ENCODE measurements at places on chromosomes 12 and 14.

GRCh38 chr12:70070494-70071007 lies 172.7 kb upstream of the CNOT2 start:
- no peak for DNase-seq

- no peak for DNase-seq
These were observed 153.5 kb upstream of the MAX start for GRCh38 chr14:65255583-65256461.

GRCh38 chr14:83483063-83483462 lies 1949.4 kb upstream of the SEL1L start:
- DNase-seq, result no peak

GRCh38 chr12:6961278-6961694 lies 9.2 kb downstream of the PHB2 start:
- peak; percentile 92 for DNase-seq

DNA sequence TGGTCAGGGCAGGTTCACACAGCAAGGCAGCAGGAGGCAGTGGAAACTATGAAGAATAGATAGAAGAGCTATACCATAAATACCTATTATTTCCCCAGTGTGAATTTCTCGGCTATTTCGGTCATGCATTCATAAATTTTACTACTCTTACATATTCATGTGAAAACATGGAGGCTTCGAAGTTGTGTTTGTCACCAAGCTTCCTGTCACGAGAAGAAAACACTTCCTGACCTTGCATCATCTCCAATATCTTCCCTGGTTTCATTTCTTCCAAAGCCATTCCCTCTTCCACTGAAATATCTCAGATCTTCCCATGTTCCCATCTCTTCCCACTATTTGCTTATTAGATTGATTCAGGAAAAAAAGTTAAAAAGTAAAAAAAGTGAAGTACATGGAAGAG lies 80.4 kb downstream of the CPNE8 start:
- no peak for DNase-seq

GRCh38 chr12:29024117-29024516 lies 125.0 kb upstream of the FAR2 start:
- DNase-seq, result no peak

- DNase-seq, result no peak
These were observed 29.4 kb downstream of the DCP1B start for GRCh38 chr12:1974812-1975211.

DNA sequence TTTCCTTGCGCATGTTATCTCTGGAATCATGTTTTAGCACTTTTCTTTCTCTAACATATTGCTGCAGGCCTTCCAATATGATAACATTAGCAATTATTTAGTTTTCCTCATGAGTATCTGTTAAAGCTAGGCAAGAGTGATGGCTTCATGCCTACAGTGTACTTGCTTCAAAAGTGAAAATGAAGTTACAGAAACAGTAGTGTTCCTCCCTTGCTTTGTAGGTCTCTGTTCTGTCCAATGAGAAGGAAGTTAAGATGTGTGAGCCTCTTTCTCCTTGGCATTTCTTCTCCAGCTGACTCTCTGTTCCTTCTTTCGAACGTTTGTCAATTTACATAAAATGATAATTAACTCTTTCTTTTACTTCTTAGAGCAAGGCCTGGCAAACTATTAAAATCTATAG lies 22.2 kb downstream of the LRRIQ1 start:
- no peak for DNase-seq

DNA sequence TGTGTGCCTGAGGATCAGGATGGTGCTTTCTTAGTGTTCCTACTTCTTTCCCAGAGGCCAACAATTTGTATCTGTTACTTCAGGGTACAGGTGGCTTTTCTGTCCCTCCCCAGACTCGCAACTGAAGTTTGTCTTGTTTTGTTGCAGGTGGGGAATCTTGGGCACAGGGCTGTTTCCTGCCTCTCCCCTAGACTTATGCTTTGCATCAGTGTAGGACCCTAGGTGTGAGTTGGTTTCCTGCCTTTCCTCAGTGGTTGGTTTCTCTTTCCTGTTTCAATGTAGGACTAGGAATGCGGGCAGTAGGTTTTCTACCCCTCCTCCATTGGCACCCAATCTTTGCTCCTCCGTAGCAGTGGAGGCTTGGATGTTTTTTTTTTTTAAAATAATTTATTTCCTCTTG lies 87.0 kb downstream of the TRMT5 start:
- no peak for DNase-seq

- DNase-seq, result no peak
These were observed 8.4 kb downstream of the ARHGEF25 start for GRCh38 chr12:57619434-57620244.

DNA sequence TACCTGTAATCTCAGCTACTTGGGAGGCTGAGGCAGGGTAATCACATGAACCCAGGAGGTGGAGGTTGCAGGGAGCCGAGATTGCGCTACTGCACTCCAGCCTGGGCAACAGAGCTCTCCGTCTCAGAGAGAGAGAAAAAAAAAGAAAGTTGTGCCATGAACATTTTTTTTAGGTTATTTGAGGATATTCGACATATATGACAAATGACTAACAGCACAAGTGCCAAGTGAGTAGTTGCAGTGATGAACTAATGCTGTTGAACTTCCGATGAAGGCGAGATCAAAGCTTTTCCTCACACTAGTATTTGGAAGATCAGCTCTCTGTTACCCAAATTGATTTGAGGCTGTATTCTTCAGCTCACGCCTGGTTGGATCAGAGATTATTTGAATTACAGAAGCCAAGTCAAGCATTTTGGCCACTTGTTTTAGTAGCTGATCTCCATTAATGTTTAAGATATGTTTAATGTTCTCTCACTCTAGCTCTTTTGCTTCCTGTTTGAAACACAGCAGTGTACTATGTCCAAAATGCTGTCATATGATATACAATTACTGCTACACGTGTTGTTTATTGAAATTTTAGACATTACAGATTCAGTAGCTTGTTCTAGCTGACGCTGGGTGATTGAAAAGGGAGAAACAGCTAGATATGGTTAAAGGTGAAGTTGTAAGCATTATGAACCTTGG lies 43.4 kb downstream of the WDR20 start:
- no peak for DNase-seq

- no peak for DNase-seq
These were observed 441.6 kb downstream of the CCDC91 start for GRCh38 chr12:28631831-28632230.

DNA sequence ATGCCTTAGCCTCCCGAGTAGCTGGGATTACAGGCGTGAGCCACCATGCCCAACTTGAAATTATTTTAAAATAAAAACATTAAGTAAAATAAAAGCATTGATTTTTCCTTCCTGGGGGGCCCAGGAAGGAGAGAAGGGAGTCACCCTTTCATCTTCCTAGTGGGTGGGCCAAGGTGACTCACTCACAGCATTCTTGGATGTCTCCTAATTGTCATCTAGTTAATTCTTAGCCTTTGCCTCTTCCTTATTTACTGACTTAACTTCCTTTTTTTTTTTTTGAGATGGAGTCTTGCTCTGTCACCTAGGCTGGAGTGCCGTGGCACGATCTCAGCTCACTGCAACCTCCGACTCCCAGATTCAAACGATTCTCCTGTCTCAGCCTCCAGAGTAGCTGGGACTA lies 29.2 kb downstream of the TMEM120B start:
- DNase-seq, result no peak

DNA sequence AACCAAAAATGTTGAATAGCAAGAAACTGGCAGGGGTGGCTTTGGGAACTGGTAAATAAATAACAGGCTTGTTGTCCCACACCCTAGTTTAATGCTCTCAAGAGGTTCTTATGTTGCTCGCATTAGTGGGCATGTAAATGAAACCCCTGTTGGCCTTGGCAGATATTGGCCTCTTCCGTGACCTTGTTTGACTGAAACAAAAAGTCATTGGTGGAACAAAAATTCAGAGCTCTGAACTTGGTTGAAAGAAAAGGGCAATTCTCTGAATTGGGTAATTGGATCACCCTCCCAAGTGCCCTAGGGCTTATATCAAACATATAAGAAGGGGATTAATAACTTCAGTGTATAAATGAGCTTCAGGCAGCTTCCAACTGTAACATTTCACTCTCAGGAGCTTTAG lies 426.2 kb downstream of the ZFP36L1 start:
- no peak for DNase-seq

- no peak for DNase-seq
These were observed 230.2 kb downstream of the BCL11B start for GRCh38 chr14:99041820-99042174.

GRCh38 chr12:13117029-13117428 lies 13.6 kb upstream of the GSG1 start:
- DNase-seq, result no peak

DNA sequence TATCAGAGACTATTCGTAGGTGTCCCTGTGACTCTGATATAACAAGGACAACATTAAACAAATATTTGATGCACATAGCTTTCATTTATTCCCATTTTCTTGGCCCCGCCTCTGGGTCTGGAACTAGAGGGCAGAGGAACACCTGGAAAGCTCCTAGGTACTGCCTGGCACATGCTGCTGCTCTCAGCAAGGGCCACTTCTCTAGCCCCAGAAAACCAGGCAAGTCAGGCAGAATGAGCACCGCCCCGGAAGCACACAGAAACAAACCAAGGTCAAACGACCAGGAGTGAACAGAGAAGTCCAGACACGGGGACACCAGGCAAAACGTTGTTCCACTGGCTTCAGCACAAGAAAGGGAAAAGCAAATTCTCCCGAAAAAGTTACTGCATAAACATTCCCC lies 76.1 kb downstream of the TTC7B start:
- no peak for DNase-seq

DNA sequence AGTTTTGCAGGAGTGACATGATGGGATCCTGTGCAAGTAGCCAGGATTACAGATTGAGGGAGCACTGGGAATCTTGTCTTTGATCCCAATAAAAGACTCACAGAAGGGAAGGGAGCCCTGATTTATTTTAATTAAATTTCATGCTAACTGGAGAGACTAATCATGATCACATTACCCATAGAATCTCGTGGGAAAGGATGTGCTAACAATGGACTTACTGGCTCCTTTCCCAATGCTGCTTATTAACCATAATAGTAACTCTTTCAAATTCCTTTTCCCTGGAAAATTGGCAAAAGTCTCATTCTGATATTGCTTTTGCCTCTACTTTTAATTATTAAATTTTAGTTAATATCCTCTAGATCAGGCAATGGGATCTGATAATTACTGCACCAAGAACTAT lies 174.8 kb upstream of the AVPR1A start:
- no peak for DNase-seq

GRCh38 chr14:59360923-59361794 lies 104.0 kb downstream of the GPR135 start:
- DNase-seq, result no peak

DNA sequence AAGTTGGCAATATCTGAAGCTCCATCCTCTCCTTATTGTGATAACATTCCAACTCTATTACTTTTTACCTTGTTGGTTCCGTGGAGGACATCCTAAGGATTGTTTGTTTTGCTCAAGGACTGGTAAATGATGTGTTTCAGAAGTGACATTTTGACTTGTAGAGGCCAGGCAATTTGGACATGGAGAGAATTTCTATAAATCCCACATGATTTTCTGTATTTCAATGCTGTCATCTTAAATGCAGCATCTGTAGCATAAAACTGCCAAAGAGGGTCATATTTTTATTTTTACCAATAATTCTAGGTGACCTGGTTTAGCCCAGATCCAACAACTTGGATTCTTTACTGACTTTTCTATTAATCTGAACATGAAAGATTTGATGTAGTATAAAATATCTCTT lies 328.4 kb downstream of the BMP4 start:
- DNase-seq, result no peak

DNA sequence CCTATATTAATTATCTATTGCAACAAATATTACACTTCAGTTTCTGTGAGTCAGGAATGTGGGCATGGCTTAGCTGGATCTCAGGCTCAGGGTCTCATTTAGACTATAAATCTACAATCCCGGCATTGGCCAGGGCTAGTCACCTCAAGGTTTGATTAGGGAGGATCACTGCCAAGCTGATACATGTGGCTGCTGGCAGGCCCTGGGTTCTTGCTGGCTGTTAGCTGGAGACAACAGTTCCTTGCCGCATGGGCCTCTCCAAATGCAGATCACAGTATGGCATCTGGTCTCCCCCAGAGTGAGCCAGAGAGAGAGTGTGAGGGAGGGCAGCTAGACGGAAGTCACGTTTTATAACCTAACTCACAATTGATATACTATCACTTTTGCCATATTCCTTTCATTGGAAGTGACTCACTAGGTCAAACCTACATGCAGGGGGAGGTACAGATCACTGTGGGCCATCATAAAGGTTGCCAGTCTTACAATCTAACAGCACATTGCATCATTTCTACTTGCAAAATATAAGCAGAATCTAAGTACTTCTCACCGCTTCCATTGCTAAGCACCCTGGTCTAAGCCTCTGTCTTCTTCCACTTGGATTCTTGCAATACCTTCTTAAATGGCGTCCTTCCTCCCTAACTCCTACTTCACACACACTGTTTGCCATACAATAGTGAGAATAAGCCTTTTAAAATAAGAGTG lies 174.0 kb upstream of the ARHGAP5 start:
- no peak for DNase-seq

GRCh38 chr14:104341532-104342434 lies 203.4 kb downstream of the KIF26A start:
- no peak for DNase-seq

- no peak for DNase-seq
These were observed 77.3 kb downstream of the DAAM1 start for GRCh38 chr14:59265808-59266207.

GRCh38 chr12:125185740-125186470 lies 120.7 kb downstream of the AACS start:
- no peak for DNase-seq

- no peak for DNase-seq
These were observed 8.7 kb upstream of the NCOR2 start for GRCh38 chr12:124576061-124576650.

DNA sequence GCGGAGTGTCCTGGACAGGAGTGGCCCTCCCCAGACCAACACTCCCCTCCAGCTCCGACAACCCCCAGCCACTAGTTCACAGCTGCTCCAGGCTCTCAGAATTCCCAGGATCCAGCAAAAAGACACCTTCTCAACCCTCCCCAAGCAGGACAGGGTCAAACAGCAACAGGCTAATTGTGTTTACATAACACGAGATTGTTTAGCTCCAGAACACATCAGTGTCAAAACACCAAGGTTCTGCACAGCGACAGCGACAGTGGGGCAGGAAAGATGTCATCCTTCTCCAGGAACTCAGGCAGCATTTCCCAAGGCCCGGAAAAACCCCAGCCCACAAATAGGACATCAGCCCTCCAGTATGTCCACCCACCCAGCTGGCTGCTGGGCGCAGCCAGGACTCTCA lies 16.5 kb downstream of the ITPK1 start:
- no peak for DNase-seq

DNA sequence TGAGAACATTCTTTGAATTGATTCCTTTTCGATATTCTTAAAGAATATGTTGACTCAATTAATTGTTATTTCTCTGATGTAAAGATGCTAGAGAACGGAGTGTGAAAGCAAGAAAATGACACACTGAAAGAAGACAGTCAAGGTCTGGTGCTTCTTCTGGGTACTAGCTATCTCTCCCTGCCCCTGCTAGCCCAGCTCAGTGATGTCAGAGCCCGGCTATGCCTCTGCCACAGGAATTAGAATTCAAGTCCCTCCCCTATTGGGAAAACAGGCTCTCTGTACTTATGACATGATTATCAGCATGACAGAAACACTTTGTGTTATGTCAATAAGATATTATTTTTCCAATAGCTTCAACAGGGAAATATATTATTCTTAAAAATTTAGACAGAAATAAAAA lies 252.4 kb downstream of the KCNC2 start:
- no peak for DNase-seq

- DNase-seq, result no peak
These were observed 105.1 kb downstream of the PTPN11 start for GRCh38 chr12:112523856-112524255.
